ENCODE measurements at places on chromosomes 1 and 21. TPM values are rescaled to one million over a fixed set of nuclear protein-coding genes. Genes with fewer than 3 reads are reported as not detected.

The OR6K3 gene
- total RNA-seq = not detected

The KIF21B gene
- total RNA-seq = 0.19 TPM

The SMIM1 gene
- not detected for total RNA-seq

The NOS1AP gene
- under 0.01 TPM for total RNA-seq

The CNIH3 gene
- total RNA-seq = 11.3 TPM

The CASQ2 gene
- under 0.01 TPM for total RNA-seq

The TRPM2 gene
- not detected for total RNA-seq

The IFI44 gene
- total RNA-seq = 19.2 TPM

The CLCNKA gene
- total RNA-seq = not detected

The RGS8 gene
- total RNA-seq = 0.28 TPM

The PRR9 gene
- total RNA-seq = not detected

The SLAMF9 gene
- 0.28 TPM for total RNA-seq

The FCGR2B gene
- total RNA-seq = not detected

The CELA2A gene
- 0.28 TPM for total RNA-seq

The WDR64 gene
- not detected for total RNA-seq

The ST6GALNAC5 gene
- total RNA-seq = 2.5 TPM

The LY9 gene
- total RNA-seq = not detected

The GBP6 gene
- under 0.01 TPM for total RNA-seq

The RNU1-2 gene
- under 0.01 TPM for total RNA-seq

The PTGS2 gene
- total RNA-seq = 38.2 TPM

The RHBDL2 gene
- 1.2 TPM for total RNA-seq

The PADI2 gene
- total RNA-seq = 0.19 TPM

The TMPRSS2 gene
- total RNA-seq = not detected

The LENEP gene
- total RNA-seq = not detected

The FCRL2 gene
- not detected for total RNA-seq

The KCND3 gene
- total RNA-seq = 0.28 TPM

The CNTN2 gene
- under 0.01 TPM for total RNA-seq

The IFNAR2 gene
- total RNA-seq = 5.8 TPM

The OR2T35 gene
- total RNA-seq = not detected

The USH2A gene
- total RNA-seq = not detected

The AKR7A3 gene
- 0.28 TPM for total RNA-seq

The C4BPB gene
- not detected for total RNA-seq

The LIN28A gene
- not detected for total RNA-seq

The KRTAP12-2 gene
- total RNA-seq = not detected

The OR2L8 gene
- not detected for total RNA-seq

The TMEM54 gene
- total RNA-seq = 25.9 TPM

The KRTAP21-2 gene
- not detected for total RNA-seq

The CFAP45 gene
- 0.28 TPM for total RNA-seq

The OR2T11 gene
- total RNA-seq = not detected

The AQP10 gene
- 0.19 TPM for total RNA-seq
